ENCODE measurements at places on chromosomes 3 and 15. TPM values are rescaled to one million over a fixed set of nuclear protein-coding genes. Genes with fewer than 3 reads are reported as not detected.

DNA sequence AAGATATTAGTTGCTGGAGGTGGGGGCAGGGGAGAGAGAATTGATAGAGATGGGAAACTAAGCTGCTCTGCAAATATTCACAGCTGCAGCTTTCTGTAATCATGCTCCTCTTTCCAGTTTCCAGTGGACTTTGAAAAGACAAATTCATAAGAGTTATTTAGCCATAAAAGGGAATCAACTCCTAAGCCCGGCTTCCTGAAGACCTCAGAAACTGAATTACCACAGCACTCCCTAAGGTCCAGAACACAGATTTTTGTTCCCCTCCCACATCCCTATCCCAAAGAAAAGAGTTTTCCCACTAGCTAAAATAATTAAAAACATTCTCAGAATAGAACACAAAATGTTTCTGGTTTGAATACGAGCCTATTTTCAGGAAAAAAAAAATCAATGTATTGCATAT is 871.8 kb upstream of the NR2F2 start:
- peaks cover 6% of the 10 kb centered on the region for H3K4me1 ChIP-seq
- no peak overlapping the region for H3K4me3 ChIP-seq
- no peak overlapping the region for H3K27ac ChIP-seq
- DNase-seq: no peak

DNA sequence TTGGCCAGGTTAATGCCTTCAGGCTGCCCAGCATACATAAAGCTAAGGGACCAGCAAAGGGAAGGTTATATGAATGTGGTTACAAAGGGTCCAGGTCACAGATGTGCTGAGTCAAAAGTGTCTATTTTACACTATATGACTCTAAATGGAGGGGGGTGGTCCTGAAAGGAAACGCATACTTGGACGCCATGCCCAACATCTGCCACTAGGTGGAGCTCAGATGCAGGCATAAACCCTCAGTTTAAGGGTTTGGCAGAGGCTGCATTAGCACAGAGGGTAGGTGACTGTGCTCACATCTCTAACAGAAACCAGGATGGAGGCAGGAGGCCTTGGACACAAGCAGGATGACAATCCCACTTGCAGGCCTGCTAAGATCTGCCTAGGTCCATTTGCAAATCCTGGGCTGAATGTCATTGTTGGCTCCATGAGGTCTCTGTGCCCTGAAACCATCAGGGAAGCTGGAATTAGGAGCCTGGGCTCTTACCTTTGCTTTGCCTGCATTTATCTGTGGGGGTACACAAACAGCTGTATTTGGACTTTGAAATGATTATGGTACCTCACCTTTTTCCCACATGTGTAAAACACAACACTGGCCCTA is 55.8 kb downstream of the ZNF621 start:
- H3K27me3 ChIP-seq: no peaks in the 10 kb centered on the region
- peak; percentile 43 for DNase-seq
- H3K4me1 ChIP-seq: no peaks in the 10 kb centered on the region
- H3K27ac ChIP-seq: no peak overlapping the region

DNA sequence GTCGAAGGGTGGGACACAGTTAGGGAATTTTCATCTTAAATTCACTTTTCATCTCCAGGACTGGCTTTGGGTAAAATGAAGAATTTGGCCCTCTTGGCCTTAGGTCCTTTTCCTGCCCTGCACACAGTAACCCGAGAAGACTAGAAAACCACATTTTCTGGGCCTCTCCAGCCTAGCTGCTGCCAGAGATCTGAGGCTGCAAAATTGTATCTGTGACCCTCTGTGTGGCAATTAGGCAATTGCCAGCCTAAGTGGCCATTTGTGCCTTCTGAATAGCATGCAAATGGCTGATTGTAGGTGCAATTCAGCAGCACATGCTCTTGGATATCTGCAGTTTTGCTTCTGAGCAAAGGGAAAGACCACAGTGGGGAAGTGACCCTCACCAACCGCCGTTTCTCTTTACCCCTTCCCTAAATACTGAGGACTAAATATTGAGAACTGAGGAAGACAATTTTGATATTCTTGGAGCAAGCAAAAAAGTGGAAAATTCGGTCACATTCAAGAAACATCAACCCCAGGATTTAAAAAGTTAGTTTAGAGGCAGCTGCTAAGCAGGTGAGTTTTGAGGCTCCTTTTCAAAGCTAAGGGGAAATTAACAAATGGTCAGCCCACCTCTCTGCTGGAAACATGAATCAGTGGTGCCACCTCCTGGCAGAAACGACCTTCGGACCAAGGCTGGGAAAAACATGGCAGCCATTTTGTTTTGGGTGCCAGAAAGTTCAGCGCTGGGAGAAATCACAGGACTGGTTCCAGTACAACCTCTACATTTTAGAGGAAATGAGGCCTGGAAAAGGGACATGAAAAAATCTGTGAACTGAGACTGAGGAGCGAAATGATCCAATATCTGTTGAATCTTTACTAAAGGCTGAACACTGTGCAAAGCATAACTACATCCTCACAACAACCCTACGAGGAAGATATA is 56.6 kb upstream of the PRTG start:
- no peaks in the 10 kb centered on the region for H3K4me1 ChIP-seq
- no peak for DNase-seq
- H3K36me3 ChIP-seq: no peaks in the 10 kb centered on the region
- H3K27me3 ChIP-seq: no peaks in the 10 kb centered on the region

- DNase-seq: no peak
- no peaks in the 10 kb centered on the region for H3K36me3 ChIP-seq
- H3K4me3 ChIP-seq: no peak overlapping the region
- H3K4me1 ChIP-seq: no peaks in the 10 kb centered on the region
- no peaks in the 10 kb centered on the region for H3K27me3 ChIP-seq
Observed at GRCh38 chr3:135000465-135000864, 205.4 kb downstream of the EPHB1 start.

DNA sequence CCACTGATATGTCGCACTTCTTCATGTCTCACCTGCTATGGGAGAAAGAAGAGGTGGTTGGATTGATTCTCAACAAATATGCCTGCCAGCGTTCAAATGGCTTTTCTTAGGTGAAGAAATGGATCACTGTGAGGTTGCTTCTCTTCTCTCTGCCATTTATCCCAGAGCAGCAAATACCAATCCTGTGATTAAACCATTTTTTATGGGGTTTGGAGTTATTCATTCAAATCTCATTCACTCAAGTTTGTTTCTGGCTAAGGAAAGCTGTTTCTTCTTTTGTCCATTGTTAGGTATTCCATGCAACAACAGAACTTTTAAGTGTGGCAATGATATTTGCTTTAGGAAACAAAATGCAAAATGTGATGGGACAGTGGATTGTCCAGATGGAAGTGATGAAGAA is 12.2 kb upstream of the C3orf52 start:
- no peak overlapping the region for H3K27ac ChIP-seq
- H3K27me3 ChIP-seq: no peaks in the 10 kb centered on the region
- DNase-seq: no peak

DNA sequence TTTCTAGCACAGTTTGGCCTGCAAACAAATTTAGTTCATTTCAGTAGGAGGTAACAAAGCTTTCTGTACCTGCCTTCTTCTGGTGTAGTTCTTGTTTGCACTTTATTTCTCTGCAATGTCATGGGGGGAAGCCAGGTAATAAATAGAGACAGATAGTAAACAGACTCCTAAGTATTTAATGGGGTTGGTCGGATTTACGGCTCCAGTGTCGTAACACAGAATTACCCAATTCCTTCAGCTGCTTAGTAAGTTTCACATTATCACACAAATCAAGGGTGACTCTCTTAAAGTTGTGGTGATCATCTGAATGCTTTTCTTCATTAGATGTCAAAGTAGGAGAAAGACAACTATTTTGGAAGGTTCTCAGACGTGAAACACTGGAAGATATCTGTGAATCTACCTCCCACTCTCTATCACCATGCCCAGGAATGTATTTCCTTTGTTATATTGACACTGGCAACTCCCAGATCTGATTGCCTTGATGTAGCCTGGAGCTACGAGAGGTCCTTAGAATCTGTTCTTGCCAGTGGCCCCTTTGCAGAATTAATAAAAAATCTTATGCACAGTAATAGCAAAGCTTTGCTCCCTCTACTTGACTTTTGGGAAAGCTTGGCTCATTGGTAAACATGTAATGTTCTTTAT is 25.0 kb upstream of the TMC3 start:
- H3K4me3 ChIP-seq: no peak overlapping the region
- no peaks in the 10 kb centered on the region for H3K36me3 ChIP-seq
- no peak for DNase-seq
- H3K27ac ChIP-seq: no peak overlapping the region

GRCh38 chr15:92848852-92849598 is 51.1 kb upstream of the CHD2 start:
- H3K27ac ChIP-seq: peak overlapping the region; percentile 39
- peaks cover 61% of the 10 kb centered on the region for H3K4me1 ChIP-seq
- no peaks in the 10 kb centered on the region for H3K36me3 ChIP-seq
- H3K27me3 ChIP-seq: no peaks in the 10 kb centered on the region
- no peak overlapping the region for H3K4me3 ChIP-seq

DNA sequence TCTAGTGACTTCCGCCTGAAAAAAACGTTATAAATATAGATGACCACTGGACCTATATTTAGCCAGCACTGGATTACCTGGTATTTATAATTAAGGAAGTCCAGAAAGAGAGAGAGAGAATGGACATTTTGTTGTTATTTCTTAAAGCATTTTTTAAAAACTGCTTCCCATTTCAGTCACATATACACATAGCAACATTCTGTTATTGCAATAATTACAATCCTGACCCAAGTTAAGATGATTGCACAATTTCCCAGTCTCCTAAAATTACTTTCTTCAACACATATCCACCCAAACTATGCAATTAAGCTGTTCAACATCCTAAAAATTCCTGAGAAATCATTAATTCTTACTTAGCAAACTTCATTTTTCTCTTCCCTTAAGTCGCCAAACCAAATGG is 37.7 kb downstream of the PCSK6 start:
- no peak overlapping the region for H3K27ac ChIP-seq
- H3K27me3 ChIP-seq: no peaks in the 10 kb centered on the region
- H3K36me3 ChIP-seq: no peaks in the 10 kb centered on the region
- DNase-seq: no peak
- H3K4me1 ChIP-seq: no peaks in the 10 kb centered on the region
- H3K4me3 ChIP-seq: no peak overlapping the region

- no peaks in the 10 kb centered on the region for H3K27me3 ChIP-seq
- H3K27ac ChIP-seq: no peak overlapping the region
- no peaks in the 10 kb centered on the region for H3K4me1 ChIP-seq
- no peak for DNase-seq
- no peak overlapping the region for H3K4me3 ChIP-seq
Observed at GRCh38 chr3:83934192-83935021, 1024.4 kb upstream of the CADM2 start.

DNA sequence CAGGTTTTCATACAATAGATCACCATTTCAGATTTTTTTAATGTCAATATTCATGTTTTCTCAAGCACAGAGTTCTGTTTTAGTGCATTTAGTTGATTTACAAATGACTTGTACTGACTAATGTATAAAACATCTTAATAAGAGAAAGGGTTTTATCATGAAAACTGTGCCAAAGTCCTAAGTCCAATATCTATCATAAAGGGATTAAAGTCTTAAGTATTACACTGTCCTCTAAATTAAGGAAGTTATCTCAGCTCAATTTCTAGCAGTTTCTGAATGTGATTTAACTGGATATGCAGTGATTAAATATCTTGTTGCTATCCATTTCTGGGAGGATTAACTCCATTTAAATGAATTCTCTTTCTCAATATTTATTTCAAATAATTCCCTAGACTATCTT is 381.1 kb upstream of the CNTN4 start:
- DNase-seq: no peak
- no peaks in the 10 kb centered on the region for H3K36me3 ChIP-seq
- no peaks in the 10 kb centered on the region for H3K27me3 ChIP-seq
- no peak overlapping the region for H3K27ac ChIP-seq

DNA sequence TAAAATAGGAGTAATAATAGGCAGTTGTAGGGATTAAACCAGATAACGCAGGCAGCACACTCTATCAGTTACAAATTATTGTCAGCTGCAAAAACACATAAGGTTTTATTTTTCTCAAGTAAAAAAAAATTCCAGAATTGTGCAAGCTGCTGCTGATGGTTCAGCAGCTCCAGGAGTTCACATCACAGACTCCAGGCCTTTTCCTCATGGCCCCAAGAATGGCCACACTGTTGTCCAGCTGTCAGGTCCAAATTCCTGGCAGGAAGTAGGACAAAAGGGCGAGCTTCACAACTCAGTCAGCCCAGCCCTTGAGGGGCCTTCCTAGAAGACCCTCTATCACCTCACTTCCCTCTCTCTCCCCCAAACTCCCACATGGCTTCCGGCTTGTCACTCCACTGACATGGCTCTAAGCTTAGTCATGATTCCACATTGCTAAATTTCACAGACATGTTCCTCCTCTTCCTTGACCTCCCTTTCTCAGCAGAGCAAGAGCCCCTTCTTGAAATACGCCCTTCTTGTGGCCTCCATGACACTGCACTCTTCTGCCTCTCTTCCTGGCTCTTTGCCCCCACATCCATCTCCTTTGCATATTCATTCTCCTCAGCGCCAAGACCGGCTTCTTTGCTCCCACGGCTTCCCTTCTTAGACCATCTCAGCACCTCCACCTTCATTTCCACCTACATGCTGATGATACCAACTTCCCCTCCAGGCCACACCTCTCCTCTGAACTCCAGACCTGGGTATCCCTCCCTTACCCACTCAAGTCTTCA is 27.4 kb upstream of the FAM174B start:
- no peak for DNase-seq
- no peak overlapping the region for H3K4me3 ChIP-seq
- H3K36me3 ChIP-seq: no peaks in the 10 kb centered on the region
- no peaks in the 10 kb centered on the region for H3K27me3 ChIP-seq
- no peaks in the 10 kb centered on the region for H3K4me1 ChIP-seq
- H3K27ac ChIP-seq: no peak overlapping the region

DNA sequence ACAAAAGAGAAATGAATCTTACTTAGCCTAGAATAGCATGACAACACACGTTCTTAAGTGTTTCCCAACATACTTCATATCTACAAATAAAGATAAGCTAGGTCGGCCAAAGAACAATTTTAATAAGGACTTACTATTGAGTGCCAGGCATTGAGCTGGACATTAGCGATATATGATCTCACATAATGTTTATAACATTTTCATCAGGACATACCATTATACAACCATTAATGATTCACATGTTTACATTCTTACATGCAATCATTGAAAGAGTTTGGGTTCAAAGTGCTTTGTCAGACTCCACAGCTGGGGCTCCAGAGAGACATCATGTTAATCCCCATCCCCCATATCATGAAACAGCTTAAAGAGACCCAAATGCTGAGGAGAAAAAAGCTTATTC is 189.0 kb downstream of the STT3B start:
- DNase-seq: no peak
- H3K4me1 ChIP-seq: no peaks in the 10 kb centered on the region
- no peak overlapping the region for H3K27ac ChIP-seq
- no peaks in the 10 kb centered on the region for H3K27me3 ChIP-seq
- H3K4me3 ChIP-seq: no peak overlapping the region

GRCh38 chr3:58234516-58234931 is 3.1 kb upstream of the ABHD6 start:
- H3K36me3 ChIP-seq: no peaks in the 10 kb centered on the region
- H3K27ac ChIP-seq: no peak overlapping the region
- H3K4me3 ChIP-seq: no peak overlapping the region
- no peak for DNase-seq
- peaks cover 8% of the 10 kb centered on the region for H3K27me3 ChIP-seq

- H3K27ac ChIP-seq: no peak overlapping the region
- no peaks in the 10 kb centered on the region for H3K27me3 ChIP-seq
- no peaks in the 10 kb centered on the region for H3K4me1 ChIP-seq
- H3K36me3 ChIP-seq: no peaks in the 10 kb centered on the region
Observed at GRCh38 chr15:77537006-77537405, 95.7 kb downstream of the LINGO1 start.

XXYLT1 gene
- total RNA-seq: 3.9 TPM

UROC1 gene
- total RNA-seq: not detected

MYZAP gene
- total RNA-seq: 1.2 TPM

Measured in CD4-positive, alpha-beta memory T cell (primary cell).